ENCODE measurements at places on chromosomes 7 and 10.

GRCh38 chr10:115295213-115295805, 202.1 kb downstream of the ATRNL1 start:
- DNase-seq, result no peak

- DNase-seq, result no peak
Observed at GRCh38 chr10:1047937-1048336, 982 bp downstream of the IDI1 start.

GRCh38 chr10:62856021-62856420, 39.9 kb upstream of the EGR2 start:
- no peak for DNase-seq

GRCh38 chr7:14197280-14197679, 207.8 kb upstream of the ETV1 start:
- DNase-seq, result no peak

DNA sequence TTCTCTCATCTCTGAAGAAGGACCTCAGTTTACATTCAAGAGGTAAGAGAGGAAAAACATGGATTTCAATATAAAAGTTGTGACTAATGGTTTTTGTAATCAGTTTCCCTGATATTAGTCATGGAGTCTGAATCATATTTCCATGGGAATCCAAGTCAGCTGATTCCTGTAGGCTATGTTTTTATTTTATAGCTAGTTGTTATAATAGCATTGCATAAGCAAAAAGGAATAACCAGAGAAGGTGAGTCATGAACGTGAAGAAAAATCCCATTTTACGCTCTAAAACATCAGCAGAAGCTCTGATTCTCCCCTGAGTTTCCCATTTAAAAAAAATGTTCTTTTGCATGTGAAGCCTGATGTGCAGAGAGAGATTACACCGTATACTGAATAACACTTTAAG, 299.3 kb downstream of the SFMBT2 start:
- DNase-seq, result no peak

GRCh38 chr7:4297918-4298219, 384.2 kb upstream of the FOXK1 start:
- no peak for DNase-seq

DNA sequence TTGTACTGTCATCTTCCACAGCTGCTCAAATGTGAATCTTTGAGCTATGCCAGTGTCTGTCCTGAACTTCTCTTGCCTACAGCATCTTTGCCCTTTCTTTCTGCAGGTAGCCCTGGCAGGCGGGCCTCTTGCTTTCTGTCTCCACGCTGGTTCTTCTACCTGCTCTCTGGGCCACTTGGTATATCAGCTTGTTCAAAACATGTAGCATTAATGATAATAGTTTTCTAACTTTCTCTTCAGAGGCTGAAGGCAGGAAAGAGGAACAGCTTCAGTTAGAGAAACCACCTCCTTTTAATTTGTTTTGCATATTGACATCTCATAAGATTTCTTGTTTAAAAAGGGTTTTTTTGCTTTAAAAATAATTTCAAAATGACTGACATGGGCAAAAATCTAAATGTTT, 923 bp upstream of the FGL2 start:
- DNase-seq, result no peak

- DNase-seq, result no peak
Observed at GRCh38 chr10:15448598-15448997, 77.5 kb upstream of the FAM171A1 start.

DNA sequence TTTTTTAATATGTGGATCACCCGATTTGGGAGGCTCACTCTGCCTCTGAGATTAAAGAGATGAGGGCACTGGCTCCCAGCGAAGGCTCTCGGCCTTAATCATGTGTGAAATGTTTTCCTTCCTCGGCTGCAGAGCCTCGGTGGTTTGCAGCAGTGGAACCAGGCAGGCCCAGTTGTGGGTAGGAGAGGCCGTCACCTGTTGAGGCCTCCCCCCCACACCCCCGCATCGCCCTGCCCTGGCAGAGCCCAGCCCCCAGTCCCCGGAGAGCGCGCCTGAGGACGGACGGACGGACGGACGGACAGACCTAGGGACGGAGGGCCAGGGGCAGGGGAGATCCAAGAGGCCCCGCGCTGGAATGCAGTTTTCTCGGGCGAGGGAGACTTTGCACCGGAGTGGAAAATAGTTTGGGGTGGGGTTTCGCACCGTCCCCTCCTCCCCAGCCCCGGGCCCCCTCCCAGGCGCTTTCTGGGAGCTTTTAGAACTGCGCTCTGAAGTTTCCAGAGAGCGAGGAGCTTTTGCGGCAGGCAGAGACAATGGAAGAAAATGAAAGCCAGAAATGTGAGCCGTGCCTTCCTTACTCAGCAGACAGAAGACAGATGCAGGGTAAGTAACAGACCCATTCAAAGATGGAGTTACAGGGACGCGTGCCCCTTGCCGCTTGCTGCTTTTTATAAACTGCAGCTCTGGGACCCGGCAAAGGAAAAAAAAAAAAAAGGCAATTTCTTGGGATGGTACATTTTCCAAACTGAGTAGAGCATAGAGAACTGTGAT, at the start of gene KIAA1217:
Gene KIAA1217 (plus strand): TSS at position 478 of the 771 bp plus-strand sequence. CDS start 56 bp downstream, at position 534.
- DNase-seq, result no peak

GRCh38 chr7:48088559-48089045, 463 bp upstream of the UPP1 start:
- no peak for DNase-seq

GRCh38 chr7:10770176-10770575, 203.5 kb upstream of the PHF14 start:
- DNase-seq, result no peak

GRCh38 chr10:52706332-52707070, 66.1 kb downstream of the MBL2 start:
- DNase-seq, result no peak

- no peak for DNase-seq
Observed at GRCh38 chr10:33353853-33354252, 19.4 kb upstream of the NRP1 start.

GRCh38 chr10:19654576-19654975, 161.7 kb upstream of the PLXDC2 start:
- DNase-seq, result no peak

GRCh38 chr10:28806488-28806941, 129.2 kb downstream of the BAMBI start:
- no peak for DNase-seq

GRCh38 chr7:5396542-5396941, 27.1 kb downstream of the TNRC18 start:
- DNase-seq, result peak; percentile 37

DNA sequence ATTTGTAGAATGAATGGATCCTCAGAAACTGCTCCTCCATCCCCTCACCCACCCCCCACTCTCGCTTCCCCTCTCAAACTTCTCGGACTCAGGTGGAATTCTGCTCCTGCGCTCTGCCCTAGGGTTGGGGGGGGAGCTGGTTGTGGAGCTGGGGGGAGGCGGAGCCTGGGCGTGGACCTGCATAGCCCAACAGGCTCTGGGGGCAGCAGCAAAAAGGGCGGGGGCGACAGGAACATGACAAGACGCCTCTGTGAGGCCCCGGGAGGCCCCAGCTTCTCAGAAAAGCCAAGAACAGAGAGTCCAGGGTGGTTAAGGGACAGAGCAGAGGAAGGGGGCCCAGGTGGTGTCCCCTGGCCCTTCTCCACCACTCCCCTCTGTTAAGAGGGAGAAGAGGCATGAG, 3.5 kb downstream of the TSC22D4 start:
- no peak for DNase-seq

GRCh38 chr7:133301444-133301843, 48.6 kb downstream of the EXOC4 start:
- no peak for DNase-seq

DNA sequence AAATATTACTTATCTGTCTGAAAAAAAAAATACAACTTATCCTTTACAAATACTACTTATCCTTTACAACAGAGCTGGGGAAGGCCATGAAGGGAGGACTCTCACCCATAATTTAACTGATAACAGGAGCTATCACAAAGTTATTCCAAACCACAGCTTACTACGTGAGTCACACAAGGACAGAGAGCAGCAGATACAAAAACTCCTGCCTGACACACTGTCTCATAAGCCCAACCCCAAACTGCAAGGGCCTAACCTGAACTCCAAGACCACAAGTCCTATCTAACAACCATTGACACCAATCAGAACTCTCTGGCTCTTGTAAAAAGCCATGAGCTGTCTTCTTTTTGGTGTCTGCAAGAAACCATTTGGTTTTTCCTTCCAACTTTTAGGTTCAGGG, 28.5 kb upstream of the CXCL12 start:
- no peak for DNase-seq

DNA sequence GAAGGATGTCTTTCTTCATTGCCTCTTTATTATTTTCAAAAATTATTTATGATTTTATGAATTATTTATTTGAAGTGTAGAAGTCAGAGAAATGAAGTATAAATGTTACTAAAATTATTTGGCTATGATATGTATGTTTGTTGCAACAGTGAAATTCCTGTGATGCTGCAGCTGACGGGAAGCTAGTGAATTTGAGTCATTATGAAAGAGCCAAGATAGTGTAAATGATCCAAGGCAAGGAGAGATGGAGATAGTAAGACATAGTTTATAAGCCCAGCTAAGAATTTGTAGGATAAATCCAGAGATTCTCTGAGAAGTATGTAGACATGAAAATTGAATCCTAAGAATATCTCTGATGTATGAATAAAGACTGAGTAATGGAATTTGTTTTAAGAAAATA, 30.8 kb downstream of the CASD1 start:
- no peak for DNase-seq

DNA sequence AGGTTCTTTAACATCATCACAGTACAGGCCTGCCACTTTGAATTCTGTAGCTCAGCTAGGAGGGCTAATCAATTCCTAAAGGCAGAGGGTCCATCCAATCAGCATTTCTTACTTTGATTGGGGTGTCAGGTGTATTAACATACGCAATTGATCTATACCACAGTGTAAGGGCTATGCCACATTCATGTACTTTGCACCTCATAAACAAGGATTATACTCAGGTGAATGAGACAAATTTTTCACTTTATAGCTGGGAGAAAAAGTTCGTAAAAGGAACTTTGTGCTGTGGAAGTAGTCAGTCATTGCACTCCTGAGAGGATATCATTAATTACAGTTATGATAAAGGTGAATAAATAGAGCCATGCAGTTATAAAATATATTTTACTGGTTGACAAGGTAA, 119.9 kb upstream of the AHR start:
- DNase-seq, result no peak

- DNase-seq, result no peak
Observed at GRCh38 chr7:98252425-98253054, 508 bp upstream of the TECPR1 start.

- no peak for DNase-seq
Observed at GRCh38 chr10:7357193-7357592, 53.6 kb downstream of the SFMBT2 start.

- DNase-seq, result no peak
Observed at GRCh38 chr7:157523766-157524421, 187.1 kb downstream of the DNAJB6 start.

DNA sequence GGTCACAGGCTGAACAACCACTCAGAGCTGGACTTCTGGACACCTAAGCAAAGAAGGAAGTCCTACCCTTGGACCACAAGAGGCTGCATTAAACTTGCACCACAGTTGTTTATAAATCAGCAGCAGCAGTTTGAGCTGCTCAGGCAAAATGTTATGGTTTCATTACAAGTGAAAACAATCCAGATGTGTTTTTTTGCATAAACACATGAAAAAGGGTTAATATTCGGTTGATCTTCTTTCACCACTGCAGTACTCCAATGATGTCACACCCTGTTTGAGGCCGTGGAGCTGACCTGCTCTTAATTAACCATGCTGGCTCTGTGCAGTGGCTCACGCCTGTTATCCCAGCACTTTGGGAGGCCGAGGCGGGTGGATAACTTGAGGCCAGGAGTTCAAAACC, 490.8 kb upstream of the CELF2 start:
- DNase-seq, result no peak

DNA sequence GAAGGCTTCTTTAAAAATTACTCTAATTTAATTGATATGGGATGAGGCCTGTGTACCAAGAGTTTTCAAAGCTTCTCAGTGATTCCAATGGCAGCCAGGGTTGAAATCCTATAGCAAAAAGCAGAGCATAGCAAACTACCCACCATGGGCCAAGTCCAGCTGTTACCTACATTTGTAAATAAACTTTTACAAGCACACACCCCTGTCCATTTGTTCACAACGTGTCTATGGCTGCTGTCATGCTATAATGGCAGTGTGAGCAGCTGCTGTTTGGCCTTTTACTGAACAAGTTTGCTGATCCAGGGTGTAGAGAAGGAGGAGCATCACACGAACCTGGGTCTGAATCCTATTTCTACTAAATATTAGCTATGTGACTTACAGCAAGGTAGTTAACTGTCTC, 50.0 kb downstream of the NPY start:
- no peak for DNase-seq

- DNase-seq, result no peak
Observed at GRCh38 chr10:23110722-23111516, 15.5 kb downstream of the MSRB2 start.

GRCh38 chr10:48608279-48608681, 3.4 kb upstream of the ARHGAP22 start:
- DNase-seq, result no peak

DNA sequence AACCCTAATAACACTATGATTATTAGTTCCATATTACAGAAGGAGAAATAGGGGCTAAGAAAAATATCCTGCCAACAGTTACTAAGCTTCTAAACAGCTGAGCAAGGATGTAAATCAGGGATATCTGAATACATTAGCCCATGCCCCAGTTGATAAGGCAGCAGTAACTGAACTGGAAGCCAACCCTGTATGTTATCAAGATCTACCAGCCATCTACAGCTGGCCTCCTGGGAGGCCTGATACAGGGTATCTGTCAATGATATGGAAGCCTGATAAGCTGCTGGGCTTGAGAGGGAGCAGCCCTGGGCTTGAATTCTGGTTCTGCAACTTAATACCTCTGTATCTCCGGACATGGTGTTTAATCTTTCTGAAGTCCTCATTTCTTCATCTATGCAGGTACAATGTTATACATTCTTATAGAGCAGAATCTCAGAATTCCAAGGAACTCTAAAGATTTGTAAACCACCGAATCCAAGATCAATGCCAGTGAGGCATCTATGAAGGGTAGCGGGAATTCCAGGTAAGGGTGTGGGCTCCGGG, 37.9 kb upstream of the AFAP1L2 start:
- DNase-seq, result no peak

- no peak for DNase-seq
Observed at GRCh38 chr10:63214571-63214970, 81.4 kb downstream of the NRBF2 start.

- DNase-seq, result no peak
Observed at GRCh38 chr7:138797715-138798320, at the start of the genes ATP6V0A4 and TMEM213. Gene ATP6V0A4 (minus strand): TSS chr7:138798196. CDS start chr7:138771247, 26,949 bp downstream. Gene TMEM213 (plus strand): TSS chr7:138797994. CDS start chr7:138798105, 111 bp downstream.

- no peak for DNase-seq
Observed at GRCh38 chr7:21758286-21758685, 187.4 kb downstream of the CDCA7L start.

- no peak for DNase-seq
Observed at GRCh38 chr7:112372101-112372500, 78.2 kb upstream of the IFRD1 start.

DNA sequence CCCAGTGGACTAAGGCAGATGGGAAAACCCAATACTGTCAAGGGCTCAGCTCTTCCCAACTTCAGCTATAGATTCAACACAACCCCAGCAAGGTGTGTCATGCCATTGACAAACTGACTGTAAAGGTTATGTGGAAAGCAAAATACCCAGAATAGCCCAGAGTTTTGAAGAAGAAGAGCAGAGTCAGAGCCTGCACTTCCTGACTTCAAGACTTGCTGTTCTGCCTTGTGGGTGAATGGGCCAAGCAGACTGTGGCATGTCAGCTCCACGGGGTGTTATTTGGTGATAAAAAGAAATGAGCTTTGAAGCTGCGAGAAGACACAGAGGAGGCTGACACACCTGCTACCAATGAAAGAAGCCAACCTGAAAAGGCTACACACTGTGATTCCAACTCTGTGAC, 89.7 kb downstream of the NKX6-2 start:
- no peak for DNase-seq
